Inflammatory macrophage treated with lipopolysaccharide for 1 hour (primary cell): ENCODE measurements at places on chromosomes 6 and 20.

DNA sequence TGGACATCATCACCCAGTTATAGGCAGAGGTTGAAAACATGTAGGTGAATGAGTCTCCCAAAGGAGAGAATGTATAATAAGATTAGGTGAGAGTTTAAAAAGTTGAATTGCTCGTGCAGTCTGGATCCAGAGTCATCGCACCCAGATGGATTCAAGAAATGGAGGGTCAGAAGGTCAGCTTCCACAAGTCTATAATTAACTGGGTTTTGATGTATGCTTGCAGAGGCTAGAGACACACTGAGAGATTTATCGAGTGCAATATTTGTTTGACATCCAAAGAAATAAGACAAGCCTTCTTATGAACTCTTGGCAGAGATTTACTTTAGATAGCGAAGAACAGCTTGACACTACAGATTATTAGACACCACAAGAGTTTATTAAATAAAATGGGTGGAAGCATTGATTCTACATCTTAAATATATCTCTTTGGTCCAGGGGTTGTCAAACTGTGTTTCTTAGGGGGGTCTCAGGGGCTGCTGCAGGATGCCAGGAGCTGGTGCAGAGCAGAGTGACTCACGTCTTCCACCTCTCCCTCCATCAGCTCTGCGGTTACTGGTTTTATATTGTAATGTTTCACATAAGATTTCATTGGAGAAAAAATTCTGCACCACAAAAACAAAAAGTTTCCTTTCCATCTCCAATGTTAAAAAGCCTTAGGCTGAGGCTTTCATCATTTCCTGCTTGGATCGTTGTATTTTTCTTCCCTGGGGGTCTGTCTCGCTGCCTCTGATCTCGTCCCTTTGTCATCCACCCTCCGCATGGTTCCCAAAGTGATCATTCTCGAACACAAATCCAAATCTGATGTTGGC is 176.2 kb upstream of the AHI1 start:
- no peak for DNase-seq

DNA sequence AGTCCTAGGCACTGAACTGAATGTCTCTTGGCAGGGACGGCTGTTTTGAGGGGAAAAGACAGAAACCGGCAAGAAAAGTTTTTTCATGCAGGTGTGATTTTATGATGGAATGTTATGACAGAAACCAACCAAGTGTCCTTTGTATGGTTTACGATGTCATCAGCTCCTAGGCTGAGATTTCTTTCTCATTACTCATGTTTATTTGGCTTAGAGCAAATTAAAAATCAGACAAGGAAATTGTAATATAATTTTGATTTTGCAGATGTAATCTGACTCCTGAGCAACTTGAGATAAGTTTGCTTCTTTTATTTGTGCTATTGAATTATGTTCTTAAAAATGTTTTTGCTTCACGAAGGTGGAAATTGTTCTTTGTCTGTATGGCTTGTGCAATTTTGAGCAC is 58.8 kb upstream of the MAP3K7 start:
- DNase-seq = no peak

DNA sequence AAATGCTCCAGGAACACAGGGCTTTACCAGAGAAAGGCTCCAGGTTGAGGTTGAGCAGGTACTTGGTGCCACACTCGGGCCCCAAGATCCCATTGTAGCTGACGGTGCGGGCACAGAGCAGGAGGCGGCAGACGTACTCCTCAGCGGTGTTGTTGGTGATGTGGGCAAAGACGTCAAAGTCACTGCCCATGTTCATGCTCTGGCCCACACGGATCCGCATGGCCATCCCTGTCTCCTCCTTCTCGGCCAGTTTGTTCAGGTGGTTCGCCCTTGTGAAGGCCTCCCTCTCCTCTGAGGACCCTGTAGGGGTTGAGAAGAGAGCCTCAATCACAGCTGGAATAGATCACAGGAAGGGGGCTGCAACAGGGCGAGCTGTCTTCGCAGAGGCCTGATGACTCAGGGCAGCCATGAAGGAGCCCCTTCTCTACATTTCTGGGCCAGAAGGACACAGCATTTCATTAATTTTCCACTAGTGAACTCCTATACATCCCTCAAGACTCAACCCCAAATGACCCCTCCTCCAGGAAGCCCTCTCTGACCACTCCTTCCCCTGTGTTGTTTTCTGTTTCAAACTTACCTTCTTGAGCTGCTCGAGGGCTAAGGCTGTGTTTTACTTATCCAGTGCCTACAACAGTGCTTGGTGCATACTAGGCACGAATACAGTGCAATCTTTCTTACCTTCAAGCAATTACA is 26.8 kb downstream of the TGM2 start:
- DNase-seq = no peak

- no peak for DNase-seq
These were observed 129.1 kb downstream of the PACRG start for GRCh38 chr6:162856885-162857284.

GRCh38 chr6:134821928-134822864 is 127.7 kb downstream of the ALDH8A1 start:
- no peak for DNase-seq

DNA sequence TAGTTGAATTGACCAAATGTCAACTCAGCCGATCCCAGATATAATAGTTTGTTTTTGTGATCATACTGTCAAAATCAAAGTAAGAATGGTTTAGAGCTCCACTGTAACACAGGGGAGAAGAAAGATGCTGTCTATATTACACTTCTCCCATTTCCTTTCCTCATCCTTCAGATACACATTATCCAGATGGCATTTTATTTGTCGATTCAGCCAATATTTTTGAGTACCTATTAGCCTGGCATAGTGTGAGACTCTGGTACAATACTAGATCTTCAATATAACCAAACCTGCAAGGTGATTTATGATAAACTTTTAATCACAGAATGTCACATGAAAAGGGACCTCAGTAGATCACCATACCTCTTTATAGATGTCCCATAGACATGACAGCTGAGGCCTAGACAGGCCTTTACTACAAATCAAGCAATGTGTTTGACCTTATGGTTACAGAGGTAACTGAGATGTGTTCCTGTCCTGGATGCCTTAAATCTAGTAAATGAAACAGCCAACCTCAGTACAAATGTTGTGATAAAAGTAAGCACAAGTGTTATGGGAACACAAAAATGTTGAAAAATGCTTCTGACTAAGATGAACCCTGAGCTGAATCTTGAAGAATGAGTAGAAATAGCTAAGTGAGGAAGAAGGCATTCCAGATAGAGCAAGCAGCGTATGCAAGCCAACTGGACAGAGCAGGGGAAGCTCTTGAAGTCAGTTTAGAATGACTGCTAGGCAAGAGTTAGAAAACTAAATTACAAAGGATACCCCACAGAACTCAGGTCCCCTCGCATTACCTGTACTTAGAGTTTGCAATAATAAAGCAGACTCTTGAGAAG is 1.9 kb downstream of the FBXO9 start:
- DNase-seq = no peak

- DNase-seq = no peak
These were observed 1.0 kb downstream of the GNRH2 start for GRCh38 chr20:3044336-3044965.

DNA sequence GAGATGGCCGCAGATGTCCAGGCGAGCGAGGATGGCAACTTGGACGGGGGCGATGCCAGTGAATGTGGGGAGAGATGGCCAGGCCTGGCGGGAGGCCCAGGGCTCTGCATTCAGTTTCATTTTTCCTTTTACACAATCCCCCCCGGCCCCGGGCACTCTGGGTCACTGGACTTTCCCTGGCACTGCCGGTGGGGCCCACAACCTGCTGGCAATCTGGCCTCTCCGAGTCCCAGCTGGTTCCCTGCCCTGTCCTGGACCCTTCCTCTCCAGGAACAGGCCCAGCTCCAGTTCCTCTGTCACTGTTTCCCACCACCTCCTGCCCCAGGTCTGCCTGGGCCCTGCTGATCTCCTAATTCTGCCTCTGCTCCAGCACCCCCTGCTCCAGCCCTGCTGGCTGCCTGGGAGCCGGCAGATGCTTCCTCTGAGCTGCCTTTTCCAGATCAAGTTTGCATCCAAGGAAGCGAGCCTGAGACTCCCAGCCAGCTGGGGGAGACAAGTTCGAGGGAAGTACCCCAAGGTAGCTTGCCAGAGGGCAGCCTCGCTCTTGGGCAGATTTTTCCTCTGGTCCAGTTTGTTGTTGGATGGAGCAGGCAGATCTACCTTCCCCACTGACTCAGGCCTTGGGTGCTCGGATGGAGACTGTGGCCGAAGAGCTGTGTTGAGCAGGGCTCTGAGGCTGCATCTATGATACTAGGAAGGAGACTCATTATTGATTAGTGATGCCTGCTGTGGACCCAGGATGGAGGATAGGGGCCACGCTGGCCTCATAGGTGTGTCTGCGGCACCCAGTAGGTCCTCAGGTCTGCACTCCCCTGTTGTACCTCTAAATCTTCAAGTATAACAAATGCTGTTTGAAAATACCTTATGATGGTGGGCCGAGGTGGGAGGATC is 83.2 kb downstream of the CEBPB start:
- DNase-seq = peak; percentile 85

DNA sequence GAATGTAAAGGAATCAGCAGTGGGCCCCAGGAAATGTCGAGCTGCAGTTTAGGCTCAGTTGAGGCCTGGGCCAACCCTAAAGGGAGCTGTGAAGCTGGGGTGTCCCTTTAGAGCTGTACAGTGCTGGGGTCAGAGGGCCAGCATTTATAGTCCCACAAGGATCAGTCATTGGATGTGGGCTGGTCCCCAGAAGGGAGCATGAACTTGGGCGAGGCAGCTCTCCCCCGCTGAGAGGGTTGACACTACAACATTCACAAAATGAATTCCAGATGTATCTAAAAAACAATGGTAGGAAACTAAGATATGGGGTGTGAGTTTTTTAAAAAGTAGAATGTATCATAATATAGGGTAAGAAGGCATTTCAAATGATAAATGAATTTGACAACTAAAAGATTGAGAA is 29.7 kb upstream of the TMX4 start:
- DNase-seq = no peak

DNA sequence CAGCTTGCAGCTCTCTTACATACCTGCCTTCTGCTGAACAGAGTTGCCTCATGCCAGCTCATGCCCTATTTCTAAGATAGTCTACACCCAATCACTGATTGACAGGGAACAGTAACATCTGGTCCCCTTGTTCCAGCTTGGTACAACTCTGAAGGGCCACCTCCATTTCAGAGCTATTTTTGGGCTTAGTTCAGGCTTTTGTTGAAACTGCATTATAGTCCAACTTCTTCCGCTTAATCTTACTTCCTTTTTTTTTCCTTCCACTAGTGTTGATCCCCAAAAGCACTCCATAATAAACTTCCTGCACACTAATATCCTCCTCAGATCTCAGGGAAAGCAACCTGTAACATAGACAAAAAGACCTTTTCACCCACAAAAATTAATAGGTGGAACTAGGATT is 65.7 kb upstream of the TNFRSF21 start:
- DNase-seq = peak; percentile 35

- no peak for DNase-seq
These were observed 220.0 kb upstream of the THBS2 start for GRCh38 chr6:169473663-169474062.

- DNase-seq = no peak
These were observed 67.9 kb downstream of the LIN28B start for GRCh38 chr6:105024803-105025202.

DNA sequence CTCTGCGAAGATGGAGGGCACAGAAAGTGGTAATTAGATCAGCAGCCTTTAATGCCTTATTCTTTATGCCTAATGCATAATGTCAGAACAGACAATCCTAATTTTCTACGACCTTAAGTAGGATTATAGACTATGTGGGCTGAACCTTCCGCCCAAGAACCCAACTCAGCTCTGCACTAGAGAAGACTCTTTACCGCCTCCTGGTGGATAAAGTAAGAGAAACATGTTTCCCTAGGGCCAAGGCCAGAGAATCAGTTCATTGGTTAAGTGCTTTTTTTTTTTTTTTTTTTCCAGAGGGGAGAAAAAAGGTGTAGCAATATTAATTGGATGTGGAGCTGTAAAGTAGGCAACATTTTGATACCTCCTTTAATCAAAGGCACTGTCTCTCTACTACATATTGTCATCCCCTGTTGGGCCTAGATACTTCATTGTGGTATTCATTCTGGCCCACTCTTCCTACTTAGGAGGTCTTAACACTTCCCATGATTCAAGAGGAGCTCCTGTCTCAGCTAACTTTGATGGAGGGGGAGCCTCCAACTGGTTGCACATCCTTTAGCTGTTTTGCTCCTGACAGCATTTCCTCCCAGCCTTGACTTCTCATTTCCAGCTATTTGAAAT is 124.9 kb upstream of the NRN1 start:
- peak; percentile 71 for DNase-seq

- no peak for DNase-seq
These were observed 41.3 kb upstream of the CEP162 start for GRCh38 chr6:84268781-84269180.

DNA sequence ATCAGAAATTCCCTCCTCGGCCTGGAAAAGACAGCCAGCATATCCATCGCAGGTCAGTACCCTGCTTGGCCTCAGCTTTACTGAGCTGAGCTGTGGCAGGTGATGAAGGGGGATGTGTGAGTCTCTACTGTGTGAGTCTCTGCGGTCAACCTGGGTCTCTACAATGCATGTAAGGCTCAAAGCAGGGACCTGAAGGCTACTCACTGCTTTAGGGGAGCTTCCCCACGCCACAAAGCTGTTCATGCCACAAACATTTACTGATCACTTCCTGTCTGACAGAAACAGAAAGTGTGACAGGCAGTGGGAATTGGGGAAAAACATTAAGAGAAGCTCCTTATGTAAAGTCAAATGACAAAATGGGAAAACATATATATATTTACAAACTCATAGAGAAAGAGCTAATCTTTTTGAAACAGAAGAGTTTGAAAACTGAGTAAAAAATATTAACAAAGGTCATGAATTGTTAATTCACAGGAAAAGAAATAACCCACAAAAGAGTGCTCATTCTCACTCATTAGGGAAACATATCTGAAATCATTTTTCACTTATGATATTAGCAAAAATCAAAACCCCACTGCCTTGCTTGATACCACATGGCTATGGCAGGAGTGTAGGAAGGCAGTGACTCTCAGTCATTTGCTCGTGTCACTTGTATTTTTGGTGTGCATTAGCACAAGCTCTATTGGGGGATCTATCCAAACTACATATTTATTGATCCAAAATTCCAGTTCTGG is 5.8 kb downstream of the BTN3A3 start:
- no peak for DNase-seq

- DNase-seq = no peak
These were observed 6.8 kb downstream of the PCSK2 start for GRCh38 chr20:17233626-17234025.

- no peak for DNase-seq
These were observed 88.4 kb downstream of the SGK1 start for GRCh38 chr6:134229520-134229919.

DNA sequence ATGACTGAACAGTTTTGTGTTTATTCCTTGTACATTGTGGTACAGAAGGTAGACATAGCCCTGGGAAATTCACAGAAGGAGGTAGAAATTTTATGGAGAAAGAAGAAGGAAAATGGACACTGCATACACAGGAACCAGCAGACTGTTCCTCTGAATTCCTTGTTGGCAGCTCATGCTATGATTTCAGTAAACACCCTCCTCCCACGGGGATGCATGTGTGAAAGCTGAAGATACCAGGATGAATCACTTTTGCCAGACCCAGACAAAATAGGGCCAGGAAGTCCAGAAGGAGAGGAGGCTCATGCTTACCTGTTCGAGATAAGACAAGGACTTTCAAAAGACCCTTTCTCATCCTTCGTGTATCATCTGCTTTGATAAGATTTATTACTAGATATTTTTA is 110.3 kb upstream of the GGTLC1 start:
- no peak for DNase-seq
